Stimulated activated CD8-positive, alpha-beta memory T cell treated with anti-CD3 and anti-CD28 coated beads, Interleukin-4, amount 100 ng/mL, for 48 hours (primary cell): ENCODE measurements at places on chromosomes 13 and 19.

DNA sequence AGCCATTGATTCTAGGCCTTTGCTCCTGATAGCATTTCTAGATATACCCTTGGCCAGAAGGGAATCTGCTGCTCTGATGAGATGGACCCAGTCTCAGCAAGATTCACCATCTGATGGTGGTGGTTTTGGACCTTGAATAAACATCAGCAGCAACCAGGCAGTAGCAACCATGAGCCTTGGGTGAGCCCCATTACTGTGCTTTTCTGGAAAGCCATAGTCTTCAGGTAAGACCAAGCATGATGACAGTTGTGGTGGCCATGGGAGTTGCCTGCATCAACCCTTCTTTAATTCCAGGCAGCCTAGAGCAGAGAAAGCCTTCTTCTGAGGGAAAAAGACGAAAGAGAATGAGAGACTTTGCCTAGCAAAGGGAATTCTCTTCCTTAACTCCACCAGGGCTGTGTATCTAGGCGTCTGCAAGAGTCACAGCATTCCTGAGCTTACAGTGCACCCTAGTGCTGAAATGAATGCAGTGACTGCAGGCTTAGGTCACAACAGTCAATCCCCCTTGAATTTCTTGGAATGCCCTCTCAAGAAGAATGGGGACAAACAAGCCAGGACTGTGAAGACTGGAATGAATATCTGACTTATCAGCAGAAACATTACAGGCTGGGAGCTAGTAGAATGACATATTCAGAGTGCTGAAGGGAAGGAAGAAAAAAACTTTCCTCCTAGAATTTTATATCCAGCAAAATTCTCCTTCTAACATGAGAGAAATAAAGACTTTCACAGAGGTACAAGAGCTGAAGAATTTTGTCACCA lies 942.4 kb upstream of the PCDH20 start:
- DNase-seq = no peak

DNA sequence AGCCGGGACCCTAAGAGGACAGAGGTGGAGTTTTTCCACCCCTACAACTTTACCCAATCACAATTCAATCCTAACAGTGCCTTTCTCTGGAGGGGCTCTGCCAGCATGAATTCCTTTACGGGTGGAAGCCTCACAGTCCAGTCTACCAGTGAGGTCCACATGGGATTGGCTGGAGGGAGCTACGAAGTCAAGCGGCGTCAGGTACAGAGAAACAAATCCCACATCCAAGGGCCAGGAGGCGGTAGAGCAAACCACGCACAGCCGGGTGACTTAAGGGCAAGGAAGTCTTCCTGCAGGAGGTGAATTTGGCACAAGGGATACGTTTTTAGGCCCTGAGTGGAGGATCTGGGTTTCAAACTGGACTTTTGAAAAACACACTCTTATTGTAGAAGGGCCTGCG lies 199.6 kb downstream of the UQCRFS1 start:
- DNase-seq = no peak

DNA sequence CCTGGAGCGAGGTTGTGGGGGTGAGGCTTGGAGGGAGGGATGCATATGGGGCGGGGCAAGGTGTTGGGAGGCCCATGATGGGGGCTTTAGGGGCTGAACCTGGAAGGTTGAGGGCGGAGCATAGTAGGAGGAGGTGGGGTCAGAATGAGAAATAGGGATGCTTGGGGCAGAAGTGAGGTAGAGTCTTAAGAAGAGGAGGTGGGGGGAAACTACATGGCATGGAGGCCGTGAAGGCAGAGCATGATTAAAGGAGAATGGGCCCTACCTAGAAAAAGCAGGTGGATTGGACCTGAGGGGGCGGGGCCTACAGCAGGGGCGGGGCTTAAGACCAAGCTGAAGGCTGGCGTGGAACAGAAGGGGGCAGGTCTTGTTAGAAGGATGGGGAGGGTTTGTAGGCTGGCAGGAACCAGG lies 799 bp downstream of the NR1H2 start:
- peak; percentile 76 for DNase-seq

- DNase-seq = peak; percentile 77
Measured at GRCh38 chr13:101258071-101258470, 158.2 kb downstream of the NALCN start.

GRCh38 chr13:111506125-111506524 lies 185.7 kb downstream of the TEX29 start:
- DNase-seq = no peak

DNA sequence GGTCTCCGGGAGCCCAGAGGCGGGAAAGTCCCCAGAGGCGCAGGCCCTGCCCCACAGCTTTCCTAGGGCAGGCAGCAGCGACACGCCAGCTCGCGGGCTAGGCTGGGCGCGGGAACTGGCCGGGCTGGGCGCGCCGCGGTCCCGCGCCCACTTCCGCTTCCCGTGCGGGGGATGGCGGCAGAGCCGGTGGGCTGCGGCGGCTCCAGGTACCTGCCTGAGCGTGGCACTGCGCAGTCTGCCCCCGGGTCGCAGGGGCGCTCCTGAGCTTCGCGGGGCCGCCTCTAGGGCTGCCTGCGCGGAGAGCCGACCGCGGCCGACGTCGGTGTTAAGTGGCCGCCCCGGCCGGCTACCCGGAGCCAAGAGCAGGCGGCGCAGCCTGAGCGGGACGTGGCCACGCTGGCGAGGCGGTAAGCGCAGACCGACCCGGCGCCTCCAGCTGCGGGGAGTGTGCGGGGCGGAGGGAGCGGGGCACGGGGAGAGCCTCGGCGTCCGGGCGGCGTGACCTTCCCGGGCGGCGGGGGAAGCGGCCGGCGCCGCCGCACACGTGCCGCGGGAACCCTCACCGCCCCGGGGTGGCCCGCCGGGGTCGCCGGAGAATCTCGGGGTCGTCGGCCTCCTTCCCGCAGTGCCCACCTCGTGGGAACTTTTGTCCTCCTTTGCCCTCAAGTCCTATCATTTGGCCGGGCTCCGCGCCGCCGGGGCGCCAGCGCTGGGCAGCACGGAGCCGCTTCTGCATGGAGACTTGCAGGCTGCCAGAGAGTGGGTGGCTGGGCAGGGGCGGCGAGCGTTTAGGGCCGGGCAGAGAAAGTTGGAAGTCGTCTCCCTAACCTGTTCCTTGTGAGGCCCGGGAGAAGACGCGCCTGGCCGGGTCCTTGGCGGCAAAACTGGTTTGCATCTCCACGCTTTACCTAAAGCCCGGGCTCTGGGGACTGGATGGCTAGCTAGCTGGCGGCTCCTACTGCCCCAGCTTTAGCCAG lies 31.4 kb upstream of the MPHOSPH8 start:
- peak; percentile 70 for DNase-seq

DNA sequence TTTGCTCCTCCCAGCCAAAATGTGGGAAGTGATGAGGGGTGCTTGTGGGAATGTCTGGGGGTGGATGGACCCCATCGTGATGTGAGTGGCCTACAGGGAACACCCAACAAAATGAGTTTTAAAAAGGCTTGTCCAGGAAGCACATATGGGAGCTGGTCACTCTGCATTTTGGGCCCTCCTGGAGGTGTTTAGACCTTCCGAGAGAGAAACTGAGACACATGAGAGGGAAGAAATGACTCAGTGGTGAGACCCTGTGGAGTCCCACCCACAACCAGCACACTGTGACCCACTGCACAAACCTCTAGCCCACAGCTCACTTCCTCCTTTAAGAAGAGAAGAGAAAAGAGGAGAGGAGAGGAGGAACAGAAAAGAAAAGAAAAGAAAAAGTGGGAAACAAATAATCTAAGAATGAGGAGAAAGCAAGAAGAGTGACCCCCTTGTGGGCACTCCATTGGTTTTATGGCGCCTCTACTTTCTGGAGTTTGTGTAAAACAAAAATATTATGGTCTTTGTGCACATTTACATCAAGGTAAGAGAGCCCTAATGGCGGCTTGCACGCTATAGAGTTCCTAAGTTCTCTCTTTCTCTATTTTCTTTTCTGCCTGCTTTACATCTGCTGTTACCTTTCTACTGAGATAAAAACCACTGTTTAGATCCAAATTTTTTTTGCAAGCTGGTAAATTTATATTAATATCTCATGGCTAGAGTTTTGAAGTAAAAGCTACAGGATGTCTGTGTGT lies 13.3 kb upstream of the LILRB1 start:
- DNase-seq = no peak

DNA sequence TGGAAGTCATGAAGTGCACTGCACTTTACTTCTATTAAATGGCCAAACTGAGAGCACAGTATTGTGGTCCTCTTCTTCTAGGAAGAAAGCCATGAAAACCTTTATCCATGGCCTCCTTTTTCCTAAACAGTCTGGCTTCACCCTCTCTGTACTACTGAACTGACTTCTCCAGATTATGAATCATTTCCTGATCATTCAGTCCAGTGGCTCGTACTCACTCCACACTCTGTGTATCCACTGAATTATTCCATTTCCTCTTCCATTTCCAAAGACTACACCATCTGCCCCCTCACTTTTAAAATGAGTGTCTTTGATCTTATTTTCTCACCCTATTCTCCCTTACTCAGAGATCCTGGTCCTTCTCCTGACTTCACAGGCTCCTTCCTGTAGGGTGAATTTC lies 29.7 kb upstream of the FREM2 start:
- DNase-seq = no peak

DNA sequence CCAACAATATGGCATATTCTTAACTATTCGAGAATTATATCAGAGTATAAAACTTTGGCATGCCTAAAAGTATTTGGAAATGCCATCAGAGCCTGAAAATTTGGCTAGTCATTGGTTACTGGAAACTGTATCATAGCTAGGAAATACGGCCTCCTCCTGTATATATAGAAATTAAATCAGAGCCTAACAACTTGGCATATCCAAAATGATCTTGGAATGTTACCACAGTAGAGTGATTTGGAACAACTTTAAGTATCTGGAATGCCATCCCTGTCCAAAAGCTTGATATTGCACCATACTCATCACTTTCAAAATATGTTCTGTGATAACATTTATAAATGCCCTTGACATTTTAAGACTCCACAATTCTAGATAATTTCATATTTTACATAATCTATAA lies 335.8 kb downstream of the SLITRK1 start:
- no peak for DNase-seq

GRCh38 chr19:53172889-53173288 lies 14.0 kb upstream of the ZNF347 start:
- no peak for DNase-seq
